Activated CD4-positive, alpha-beta T cell treated with anti-CD3 and anti-CD28 coated beads, Interleukin-2, amount 50 U/mL, for 24 hours (primary cell): ENCODE measurements at places on chromosomes 7 and 10.

DNA sequence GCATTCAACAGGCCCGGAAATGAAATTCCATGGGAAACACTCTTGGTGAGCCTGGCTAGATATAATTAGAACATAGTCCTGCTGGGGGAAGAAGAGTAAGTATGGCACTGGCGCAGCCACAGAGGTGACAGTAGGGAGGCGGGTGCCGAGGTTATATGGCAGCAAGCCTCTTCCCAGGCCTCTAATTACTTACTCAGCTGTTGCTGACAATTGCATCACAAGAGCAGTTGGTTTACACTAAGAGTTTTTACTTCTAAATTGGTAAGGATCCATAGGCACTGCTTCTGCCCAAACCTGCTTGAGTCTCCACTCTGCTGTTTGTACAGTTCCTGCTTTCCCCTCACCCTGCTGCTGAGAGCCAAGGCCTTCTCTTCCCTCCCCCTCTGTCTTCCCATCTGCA lies 93.3 kb upstream of the DUSP5 start:
- no peak for DNase-seq

DNA sequence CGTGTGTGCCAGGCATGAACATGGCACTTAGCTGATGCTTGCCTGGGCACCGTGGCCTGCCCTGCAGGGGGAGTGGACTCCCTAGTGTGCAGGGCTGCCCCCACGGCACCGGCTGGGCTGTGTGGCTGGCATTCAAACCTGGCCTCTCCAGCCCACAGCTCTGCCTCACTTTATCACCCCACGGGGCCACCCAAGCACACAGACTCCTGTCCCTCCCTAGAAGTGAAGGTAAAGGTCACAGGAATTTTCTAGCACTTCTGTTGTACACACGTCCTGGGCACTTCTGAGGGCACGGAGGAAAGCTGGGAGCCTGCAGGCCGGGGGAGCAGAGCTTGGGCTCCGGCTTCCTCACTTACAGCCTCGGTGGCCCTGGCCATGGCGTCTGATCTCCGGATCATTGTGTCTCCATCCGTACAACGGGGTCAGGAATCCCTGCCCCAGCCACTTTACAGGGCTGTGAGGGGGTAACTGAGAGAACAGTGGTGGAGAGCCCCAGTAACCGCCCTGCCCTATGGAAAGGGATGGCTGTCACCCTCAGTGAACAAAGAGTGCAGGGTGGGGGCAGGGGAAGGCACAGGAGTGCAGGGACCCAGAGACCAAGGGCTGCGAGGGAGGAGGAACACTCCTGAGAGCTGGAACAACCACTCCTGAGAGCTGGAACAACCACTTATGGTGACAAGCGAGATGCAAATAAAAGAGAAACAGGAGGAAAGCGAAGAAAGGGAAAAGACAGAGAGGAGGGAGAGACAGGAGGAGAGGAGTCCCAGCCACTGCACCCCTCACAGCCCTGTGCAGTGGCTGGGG lies 3.9 kb upstream of the PYROXD2 start:
- DNase-seq, result no peak

DNA sequence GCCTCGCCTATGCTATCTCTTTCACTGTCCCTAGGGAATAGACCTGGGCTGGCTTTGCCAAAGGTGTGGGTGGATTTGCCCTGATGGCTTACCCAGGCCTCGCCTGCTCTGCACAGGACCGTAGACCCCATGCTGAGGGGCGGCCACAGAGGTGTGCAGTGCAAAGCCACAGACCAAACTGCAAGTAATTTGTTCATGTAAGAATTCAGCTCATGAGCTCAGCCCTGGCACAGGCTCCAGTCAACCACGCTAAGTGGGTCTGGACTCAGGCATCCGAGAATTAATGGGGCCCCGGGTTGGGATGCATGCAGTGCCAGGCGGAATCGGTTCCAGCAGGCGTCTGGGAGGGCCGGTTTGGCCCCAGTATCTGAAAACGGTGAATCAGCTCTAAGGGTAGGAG lies 445.2 kb downstream of the DNAJB6 start:
- no peak for DNase-seq

GRCh38 chr7:2757904-2758672 lies 70.1 kb downstream of the AMZ1 start:
- DNase-seq, result peak; percentile 40

GRCh38 chr10:72801263-72801868 lies 92.2 kb upstream of the OIT3 start:
- no peak for DNase-seq

GRCh38 chr7:51430480-51431086 lies 114.0 kb upstream of the COBL start:
- peak; percentile 12 for DNase-seq

- DNase-seq, result peak; percentile 15
Measured at GRCh38 chr10:132332433-132332754, 401 bp downstream of the LRRC27 start.

- no peak for DNase-seq
Measured at GRCh38 chr7:52502281-52502680, 533.2 kb upstream of the POM121L12 start.

DNA sequence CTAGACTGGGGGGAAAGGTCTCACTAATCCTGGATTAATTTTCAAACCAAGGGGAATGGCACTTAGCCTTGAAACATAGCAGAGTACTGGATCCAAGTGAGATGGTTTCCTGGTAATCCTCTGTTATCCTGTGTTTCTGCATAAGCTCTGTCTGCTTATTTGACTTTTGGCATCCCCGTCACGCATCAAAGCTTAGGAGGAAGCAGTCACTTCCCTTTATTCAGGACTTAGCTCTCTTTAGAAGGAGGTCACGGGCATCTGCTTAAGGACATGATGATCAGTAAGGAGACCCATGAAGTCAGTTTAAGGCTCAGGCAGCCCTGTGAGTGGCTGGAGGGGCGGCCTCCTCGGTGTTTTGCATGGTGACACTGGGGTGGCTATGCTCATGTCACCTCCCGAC lies 30.0 kb downstream of the TSPAN15 start:
- no peak for DNase-seq

- no peak for DNase-seq
Measured at GRCh38 chr7:91013078-91013477, 251.2 kb upstream of the FZD1 start.

- DNase-seq, result no peak
Measured at GRCh38 chr7:107206706-107207105, 37.9 kb downstream of the HBP1 start.

- no peak for DNase-seq
Measured at GRCh38 chr10:98417973-98418664, 3.1 kb upstream of the PYROXD2 start.

DNA sequence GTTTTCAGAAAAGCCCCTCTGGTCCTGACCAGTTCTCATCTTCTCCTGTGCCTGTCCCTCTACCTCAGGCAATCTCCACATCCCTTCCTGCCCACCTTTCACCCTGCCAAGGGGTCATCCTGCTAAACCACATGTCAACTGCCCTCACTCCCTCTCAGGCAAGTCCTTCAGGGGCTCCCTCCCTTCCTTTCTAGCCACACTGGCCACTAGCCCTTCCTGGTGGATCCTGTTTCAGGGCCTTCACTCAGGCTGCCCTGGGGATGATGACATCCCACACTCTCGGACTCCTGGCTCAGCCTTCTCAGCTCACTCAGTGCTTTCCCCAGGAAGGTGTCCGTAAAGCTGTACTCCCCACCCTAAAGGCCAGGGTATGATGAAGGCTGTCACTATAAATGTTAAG lies 13.4 kb downstream of the STEAP1B start:
- no peak for DNase-seq

- DNase-seq, result no peak
Measured at GRCh38 chr10:20029523-20029922, 213.3 kb downstream of the PLXDC2 start.

DNA sequence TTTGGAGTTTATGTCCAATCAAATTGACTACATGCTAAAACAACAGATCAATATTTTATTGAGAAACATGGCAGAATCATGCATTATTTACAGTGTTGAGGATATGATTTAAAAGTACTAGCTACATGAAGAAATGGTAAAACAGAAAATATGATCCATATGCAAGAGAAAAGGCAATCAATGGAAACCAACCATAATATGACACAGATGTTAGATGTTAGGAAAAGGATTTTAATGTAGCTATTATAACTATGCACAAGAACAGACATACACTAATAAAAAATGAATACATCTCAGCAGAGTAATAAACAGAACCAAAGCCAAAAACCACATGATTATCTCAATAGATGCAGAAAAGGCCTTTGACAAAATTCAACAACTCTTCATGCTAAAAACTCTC lies 166.2 kb upstream of the CACNA2D1 start:
- no peak for DNase-seq

DNA sequence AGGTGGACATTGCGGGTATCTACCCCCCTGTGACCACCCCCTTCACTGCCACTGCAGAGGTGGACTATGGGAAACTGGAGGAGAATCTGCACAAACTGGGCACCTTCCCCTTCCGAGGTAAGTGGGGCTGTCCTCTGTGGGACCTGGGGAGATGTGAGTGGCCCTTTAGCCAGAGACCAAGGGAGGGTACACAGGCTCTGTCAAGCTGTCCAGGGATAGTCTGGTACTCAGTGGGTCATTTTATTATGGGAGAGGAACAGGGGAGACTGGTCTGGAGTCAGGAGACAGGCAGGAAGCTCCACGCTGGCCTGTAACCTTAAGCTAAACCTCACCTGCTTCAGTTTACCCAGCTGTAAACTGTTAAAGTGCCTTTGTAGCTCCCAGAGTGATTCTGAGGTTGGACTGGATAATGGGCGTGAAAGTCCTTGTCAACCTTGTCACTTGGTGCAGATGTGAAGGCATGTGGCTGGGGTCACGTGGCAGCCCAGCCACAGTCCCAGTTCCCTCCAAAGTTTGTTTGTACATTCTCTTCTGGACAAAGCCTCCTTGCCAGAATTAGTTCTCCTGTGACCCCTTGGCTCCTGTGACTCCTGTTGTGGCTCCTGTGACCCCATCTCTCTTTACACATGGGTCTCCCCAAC lies 729 bp downstream of the HOGA1 start:
- no peak for DNase-seq

DNA sequence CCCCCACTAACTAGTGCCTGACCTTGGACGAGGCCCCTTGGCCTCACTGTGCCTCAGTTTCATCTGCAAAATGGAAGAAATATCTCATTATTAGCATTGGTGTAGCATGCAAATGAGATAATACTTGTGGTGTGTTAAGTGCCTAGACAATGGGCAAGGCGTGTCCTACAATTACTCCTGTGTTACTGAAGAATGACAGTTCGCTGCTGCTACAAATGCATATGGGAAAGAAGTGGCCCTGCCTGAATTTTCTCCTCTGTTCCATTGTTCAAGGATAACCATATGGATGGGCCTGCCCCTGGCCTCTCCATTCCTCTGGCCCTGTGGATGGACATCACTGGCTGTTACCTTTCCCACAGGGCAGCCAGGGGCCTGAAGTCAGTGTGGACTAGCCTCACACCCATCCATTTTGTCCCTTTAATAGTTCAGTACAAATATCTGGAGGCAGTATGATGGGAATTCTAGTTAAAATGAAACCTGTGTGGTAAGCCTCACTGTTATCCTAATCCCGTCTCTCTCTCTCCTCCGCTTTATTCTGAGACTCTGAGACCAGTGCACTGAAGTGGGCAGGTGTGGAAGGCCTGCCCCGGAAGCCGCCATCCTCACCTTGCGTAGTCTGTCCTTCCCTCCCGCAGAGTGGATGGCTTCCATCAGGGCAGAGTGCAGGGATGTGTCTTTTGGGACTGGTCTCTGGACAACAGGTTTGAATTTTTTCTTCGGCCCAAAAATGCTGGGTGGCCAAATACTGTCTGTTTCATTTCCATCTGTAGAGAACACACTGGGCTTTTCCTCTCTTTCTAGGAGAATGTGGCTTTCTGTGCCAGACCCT lies 244.6 kb upstream of the GRB10 start:
- DNase-seq, result no peak

DNA sequence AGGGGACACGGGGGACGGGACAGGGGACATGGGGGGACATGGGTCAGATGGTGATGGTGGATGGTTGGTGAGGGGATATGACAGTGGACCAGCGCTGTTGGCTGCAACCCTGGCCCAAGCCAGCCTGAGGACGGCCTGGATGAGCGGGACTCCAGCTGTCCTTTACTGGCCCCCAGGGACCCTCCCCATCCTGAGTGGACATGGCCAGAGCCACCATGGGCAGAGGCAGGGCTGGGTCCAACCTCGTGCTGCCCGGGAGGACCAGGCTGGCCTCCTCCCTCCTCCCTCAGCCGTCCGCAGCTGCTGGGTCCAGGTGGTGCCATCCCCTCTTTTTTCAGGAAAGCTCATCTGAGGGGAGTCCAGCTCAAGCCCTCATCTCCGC lies 30.4 kb downstream of the GET4 start:
- DNase-seq, result no peak

- no peak for DNase-seq
Measured at GRCh38 chr7:157584420-157584819, 247.6 kb downstream of the DNAJB6 start.

DNA sequence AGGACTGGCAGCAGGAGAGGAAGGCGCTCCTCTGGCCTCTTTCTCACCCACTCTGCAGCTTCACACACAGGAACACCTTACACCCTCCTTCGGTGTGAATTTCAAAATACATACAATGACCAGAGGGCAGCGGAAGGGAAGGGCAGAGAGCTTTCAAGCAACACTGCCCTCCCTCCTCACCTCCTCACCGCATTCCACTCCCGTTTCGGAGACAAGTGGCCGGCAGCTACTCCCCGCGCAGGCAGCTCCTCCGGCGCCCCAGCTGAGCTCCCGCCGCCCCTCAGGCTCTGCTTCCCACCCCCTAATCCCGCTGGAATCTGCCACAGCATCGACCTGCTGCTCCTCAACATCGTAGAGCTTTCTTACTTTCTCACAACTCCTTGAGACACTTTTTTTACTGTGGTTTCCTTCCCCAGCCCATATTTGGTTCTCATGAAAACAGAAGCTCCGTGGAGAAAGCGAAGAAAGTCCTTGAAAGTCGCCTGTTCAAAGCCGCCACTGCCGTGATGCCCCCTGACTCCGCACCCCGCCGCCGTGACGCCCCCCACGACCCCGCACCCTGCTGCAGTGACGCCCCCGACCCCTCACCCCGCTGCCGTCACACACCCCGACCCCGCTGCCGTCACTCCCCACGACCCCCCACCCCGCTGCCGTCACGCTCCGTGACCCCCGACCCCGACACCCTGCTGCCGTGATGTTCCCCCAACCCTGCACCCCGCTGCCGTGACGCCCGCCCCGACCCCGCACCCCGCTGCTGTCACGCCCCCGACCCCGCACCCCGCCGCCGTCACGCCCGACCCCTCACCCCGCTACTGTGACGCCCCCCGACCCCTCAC lies 14.6 kb upstream of the GPER1 start:
- no peak for DNase-seq

- DNase-seq, result no peak
Measured at GRCh38 chr10:67602268-67602950, 93.6 kb downstream of the CTNNA3 start.

- no peak for DNase-seq
Measured at GRCh38 chr10:130773941-130774340, 537.6 kb downstream of the TCERG1L start.
